ENCODE measurements at places on chromosomes 4 and X.
A peak's percentile ranks its signal among the peaks of the same experiment; 100 is the strongest.

DNA sequence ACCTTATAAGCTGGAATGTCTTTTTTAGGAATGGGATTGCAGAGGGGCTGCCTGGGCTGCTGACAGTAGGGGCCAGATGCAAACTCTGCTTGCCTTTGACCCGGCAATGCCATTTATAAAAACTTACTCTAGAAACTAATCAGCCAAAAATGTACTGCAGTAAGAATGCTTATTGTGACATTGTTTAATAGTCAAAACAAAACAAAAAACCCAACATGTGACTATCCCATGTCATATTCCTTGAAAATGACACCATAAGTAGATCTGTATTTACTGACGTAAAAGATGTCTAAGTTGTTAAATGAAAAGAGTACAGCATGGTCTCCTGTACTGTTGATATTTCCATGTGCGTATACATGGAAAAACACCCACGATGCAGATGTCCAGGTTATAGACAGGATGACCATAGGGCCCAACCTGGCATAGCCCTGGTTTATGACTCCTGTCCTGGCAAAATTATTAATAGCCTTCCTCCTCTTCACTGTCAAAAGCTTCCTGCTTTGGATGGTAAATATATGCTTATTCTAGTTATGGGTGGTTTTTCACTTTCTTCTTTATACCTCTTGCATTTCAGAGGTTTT lies 138.9 kb downstream of the PTTG2 start:
- DNase-seq = no peak

- DNase-seq = no peak
These were observed 1.4 kb downstream of the ACOX3 start for GRCh38 chr4:8439168-8439567.

GRCh38 chrX:15298780-15299179 lies 16.7 kb downstream of the ASB11 start:
- DNase-seq = no peak

GRCh38 chrX:16601885-16602284 lies 48.1 kb upstream of the S100G start:
- DNase-seq = no peak

GRCh38 chr4:107213880-107214279 lies 177.8 kb upstream of the DKK2 start:
- DNase-seq = no peak

DNA sequence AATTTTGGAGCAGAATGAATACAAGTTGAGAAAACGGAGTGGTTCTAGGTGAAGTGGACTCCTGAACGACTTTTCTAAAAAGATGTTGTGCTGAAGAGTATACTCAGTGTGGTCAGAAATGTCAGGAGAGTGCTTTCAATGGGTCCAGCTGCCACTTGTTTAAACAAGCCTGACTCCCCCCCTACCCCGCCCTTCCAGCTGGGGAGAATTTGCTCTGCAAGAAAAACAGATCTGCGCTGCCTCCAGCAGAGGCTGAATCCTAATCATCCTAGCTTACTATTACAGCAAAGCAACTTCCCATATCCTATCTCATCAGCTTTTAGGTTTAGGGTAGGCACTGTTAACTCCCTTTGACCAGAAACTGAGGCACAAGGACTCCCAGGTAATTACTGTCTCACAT lies 1.9 kb downstream of the MAP3K15 start:
- DNase-seq = no peak

DNA sequence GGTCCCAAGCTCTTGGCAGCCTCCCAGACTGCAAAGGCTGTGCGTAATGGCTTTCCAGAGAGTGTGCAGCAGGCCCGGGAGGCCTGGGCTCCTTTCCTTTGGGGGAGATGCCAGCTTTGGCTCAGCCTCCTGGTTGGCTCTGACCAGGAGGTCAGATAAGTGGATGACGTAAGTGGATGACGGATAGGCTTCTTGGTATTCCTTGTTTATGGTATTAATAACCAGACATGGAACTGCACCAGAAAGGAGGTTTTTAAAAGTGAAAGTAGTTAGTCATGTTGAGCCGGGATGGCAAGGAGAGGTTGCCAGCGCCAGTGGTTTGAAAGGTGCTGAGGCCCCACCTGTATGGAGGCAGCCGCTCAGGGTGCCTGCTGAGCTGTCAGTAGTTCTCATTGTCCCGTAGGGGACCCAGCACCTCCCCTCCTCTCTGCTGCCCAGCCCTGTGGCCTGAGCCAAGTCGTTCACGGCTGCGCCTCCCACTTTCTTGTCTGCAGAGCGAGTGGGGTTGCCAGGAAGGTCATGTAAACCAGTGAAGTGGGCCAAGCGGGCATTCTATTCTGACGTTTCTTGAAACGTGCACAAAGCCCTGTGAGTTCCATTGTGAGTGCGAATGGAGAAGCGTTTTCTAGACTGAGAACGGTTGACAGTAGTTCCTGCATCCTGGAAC lies 28.7 kb upstream of the STOX2 start:
- no peak for DNase-seq

DNA sequence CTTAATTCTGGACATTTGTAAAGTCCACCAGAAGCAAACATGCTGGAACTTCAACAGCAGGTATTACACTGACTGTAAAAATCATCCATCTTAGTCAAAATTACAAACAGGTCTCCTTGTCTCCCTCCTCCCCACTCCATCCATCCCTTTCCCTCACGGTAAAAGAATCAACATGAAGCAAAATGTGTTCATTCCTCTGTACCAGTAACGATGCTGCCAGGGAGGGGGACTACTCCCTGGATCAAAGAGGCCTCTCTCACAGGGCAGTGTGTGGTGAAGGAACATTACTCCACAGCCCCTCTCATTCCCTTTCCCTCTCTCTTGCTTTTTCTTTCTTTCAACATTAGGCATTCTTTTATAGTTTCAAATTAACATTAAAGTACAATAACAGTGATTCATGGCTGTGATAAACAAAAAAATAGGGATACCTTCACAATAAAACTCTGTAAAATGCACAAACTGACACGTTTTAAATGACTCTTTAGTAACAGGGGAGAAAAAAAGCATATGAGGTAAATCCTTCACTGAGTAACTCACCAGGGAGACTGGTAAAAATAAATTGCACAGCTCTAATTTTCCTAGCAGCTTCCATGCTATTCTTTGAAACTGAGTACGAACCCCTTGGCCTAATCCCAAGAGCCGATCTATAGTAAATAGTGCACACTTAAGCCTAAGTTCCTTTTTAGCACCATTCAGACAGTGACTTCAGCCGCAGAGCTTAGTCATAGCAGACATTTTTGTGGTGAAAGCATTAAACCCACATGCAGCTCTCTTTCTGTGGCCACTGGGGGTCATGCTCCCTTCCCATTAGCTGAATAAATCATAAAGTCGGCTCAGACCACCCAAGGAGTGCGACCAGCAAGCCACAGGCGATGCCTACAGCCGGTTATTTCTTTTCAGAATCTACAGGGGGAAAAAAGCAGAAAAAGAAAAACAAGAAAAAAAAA lies 215.6 kb upstream of the GYPA start:
- DNase-seq = no peak

GRCh38 chrX:118756101-118756500 lies 28.7 kb downstream of the IL13RA1 start:
- no peak for DNase-seq

DNA sequence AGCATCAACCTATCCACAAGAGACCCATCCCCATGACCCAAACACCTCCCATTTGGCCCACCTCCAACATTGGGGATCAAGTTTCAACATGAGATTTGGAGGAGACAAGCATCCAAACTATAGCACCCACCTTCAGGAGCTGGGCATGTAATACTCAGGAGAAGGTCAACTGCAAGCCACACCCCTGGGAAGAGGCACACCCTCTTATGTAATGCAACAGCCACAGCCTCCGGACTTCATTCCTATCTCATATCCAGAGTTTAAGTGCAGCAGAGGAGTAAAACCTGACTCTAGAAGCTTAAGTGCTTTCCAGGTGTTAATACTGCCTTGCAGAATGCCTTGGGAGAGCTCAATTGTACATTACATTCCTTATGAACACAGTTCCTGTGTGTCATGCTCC lies 197.4 kb downstream of the PTTG2 start:
- DNase-seq = no peak

- DNase-seq = no peak
These were observed 1.2 kb upstream of the DNAJB14 start for GRCh38 chr4:99947608-99948007.

DNA sequence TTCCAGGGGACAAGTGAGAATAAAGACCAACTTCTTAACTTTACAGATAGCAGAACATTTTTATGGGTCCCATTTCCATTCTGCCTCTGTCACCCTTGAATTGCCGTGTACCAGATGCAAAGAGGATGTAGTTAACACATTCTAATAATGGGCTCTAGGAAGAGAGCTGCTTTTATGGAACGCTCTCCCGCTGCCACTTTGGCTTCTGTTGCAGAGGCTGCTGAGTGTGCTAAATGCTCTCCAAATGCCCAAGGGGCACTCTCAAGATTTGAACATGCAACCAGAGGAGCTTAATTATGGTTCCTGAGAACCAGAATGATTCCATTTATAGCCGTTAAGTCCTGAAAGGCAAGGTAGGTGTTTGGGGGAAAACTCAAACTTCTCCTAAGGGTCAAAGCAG lies 28.1 kb upstream of the GPC3 start:
- no peak for DNase-seq

GRCh38 chr4:17876943-17877342 lies 66.2 kb downstream of the NCAPG start:
- no peak for DNase-seq

- no peak for DNase-seq
These were observed 189.9 kb upstream of the NWD2 start for GRCh38 chr4:37054531-37055077.

DNA sequence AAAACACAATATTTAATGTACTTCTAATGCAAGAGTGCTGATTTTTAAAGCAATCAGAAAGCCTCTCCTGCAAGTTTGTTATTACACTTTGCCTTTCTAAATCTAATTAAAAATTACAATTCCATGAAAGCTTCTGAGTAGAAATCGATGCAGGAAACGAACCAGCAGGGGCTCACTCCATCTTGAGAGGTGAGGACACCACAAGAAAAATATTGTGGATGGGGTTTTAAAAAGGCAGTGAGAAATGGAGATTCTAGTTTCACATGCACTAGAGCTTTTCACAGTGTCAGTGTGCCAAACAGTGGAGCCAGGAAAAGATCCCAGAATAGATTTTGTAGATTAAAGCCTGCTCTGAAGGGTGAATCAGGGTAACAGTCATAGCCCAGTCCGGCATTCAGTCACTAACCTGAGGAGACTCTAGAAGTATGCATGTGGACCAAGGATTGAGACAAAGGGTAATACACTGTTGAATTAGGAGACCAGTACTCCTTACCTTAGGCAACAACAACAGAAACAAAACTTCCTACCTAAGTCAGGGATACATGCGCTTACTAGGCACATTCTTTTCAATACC lies 362.3 kb downstream of the NAF1 start:
- no peak for DNase-seq

DNA sequence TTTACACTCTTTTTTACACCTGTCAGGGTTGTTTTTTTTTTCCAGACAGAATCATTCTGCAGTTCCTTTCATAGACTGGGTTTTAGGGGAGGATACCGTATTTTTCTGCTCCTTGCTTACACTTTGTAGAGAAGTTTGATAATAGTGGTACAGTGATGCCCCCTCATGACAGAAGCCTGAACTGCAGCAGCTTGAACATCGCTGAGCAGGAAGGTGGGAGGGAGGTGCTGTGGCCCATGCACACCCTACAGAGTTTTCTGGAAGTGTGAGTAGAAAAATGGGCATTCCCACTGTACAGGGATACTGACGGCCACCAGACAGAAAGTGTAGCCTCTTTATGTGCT lies 54.5 kb downstream of the RAB40A start:
- DNase-seq = peak; percentile 61

DNA sequence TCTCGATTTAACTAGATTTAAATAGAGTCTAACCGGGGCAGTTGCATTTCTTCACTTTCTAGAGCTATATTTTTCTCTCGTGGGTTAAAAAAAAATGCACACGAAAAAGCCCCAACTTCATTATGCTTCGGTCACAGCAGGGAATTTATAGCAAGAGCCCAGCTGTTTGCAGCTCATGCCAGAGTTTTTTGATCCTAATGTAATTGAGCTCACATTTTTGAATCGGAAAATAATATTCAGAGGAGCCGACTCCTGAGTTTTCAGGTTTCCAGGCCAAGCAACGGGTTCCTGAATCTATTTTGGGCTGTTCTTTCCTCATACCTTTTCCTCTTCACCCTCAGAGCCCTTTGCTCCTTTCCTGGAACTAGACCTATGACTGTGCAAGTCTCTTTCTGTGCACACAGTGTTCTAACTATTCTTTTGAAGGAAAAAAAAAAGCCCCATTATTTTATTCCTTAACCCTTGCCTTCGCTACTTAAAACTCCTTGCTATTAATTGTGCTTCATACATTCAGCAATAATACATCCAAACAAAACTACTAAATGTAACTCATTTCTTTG lies 27.5 kb upstream of the ESX1 start:
- no peak for DNase-seq

All from stimulated activated CD4-positive, alpha-beta T cell treated with anti-CD3 and anti-CD28 coated beads, Interleukin-1b, Interleukin-23, amount 100 ng/mL, for 4 hours (primary cell).